Fibroblast of skin of right biceps (primary cell): ENCODE measurements at places on chromosomes 5 and 9.
A peak's percentile ranks its signal among the peaks of the same experiment; 100 is the strongest.

GRCh38 chr9:133114886-133115603, 6.0 kb downstream of the RALGDS start:
- DNase-seq: no peak

DNA sequence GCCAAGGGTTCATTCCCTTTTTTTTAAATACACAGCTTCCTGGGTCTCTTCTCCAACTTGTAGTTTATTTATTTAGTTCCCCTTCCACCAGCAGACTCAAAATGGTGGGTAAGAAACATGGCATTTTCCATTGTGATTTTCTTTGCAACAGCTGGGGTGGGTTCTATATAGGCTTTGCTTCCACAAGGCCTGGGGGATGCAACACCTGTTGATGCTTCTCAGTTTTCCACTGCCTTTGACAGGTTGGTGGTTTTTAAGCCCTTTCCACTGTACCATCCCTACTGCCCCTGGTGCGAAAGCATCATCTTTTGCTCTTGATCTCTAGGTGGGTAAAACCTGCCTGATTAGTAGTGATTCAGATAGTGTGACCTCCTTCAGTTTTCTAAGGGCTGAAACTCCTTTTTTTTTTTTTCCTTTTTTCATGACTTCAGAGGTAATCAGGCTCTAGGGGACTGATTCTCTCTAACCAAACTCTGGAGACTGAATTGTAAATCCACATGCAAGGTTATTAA, 8.5 kb downstream of the KDM3B start:
- DNase-seq: no peak

DNA sequence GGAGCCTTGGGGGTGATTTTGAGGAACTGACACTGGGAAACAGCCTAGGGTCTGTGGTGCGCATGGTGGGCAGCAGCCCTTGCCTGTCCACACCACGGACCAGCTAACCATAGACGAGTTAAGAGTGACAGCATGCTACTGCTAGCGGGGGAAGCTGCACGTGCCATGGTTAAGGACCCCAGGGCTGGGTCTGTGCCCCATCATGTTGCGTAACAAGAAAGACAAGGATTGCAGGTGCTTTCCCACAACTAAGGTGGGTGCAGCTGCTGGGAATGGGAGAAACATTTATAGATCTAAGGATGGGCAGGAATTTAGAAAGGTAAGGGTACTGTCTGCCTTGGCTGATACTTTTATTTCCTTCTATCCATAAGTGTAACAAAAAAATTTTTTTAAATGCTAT, 17.9 kb upstream of the KCNMB1 start:
- no peak for DNase-seq

DNA sequence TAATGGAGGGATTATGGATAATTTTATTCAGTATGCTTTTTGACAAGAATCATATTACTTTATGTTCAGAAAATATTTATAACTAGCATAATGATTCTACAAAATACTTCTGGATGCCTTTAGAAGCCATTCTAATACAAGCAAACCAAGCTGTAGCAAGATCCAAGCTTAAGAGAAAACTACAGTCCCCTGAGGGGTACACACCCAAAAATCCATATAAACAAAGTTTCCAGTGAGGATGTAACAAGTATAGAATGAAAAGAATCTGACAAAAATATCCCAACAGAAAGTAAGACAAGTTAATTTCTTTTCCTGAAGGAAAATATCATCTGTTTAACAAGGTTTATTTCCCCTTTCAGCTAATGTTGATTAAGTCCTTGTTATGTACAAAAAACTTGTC, 53.9 kb downstream of the MLLT3 start:
- no peak for DNase-seq

DNA sequence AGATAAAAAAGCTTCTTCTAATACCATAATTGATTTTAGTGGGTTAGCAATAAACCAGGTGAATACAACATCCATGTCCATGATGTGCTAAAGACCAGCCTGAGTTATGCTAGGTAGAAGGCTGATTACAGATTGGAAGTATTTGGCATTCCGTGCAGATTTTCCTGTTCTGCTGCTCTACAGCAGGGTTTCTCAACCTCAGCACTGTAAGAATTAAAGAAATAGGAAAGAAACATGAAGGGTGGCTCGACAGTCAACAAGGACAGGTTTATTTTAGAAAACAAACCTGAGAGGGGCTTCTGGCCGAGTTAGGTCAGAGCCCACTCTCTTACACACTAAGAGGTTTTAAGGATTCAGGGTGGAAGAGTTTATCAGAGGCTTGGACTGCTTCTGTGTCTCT, 42.3 kb downstream of the ZFAND5 start:
- no peak for DNase-seq

- DNase-seq: no peak
Measured at GRCh38 chr9:110801426-110801825, 132.8 kb downstream of the MUSK start.

DNA sequence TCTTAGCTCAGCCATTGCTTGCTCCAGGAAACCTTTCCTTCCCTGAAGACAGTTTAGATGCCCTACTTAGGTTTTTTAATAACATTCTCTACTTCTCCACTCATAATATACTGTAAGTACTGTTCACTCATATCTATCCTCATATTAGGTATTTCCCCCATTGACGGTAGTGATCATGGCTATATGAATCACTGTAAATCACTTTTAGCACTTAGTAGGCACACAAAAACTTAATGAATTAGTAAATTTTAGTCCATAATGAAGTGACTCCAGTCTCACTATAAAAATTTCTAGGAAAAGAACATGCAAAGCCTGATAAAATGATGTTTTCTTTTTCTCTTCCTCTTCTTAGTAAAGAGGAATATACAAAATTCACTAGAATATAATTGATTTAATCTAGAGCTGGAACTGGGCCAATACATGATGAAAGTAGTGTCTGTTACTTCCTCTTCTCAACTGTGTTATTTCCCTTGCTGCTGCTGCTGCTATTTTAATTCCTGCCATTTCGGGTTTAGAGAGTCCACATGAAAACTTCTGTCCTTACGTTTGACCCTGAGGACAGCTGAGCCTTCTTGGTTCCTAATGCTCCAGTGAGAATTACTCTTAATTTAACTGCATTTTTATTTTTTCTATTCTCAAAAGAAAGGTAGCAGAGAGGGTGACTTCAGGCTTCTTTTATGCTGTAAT, 73.5 kb downstream of the LNPEP start:
- DNase-seq: no peak

DNA sequence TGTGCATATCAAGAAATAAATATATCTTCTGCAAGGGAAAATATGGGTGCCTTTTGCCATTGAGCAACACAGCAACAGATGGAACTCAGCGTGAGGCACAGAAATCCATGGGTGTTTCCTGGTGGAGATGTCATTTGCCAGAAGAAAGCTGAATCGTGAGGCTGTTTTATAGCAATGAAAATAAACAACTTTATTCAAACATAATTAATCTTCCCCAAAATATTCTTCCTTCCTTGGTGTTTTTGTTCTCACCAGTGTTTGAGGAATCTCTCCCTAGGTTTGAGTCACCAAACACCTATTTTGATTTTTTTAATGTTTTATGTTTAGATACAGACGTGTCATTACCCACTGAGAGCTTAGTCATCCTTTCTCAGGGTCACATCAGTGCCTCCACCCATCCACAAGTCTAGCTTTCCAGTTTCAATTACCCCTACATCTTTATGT, 65.8 kb upstream of the PAPPA start:
- DNase-seq: peak; percentile 85

- no peak for DNase-seq
Measured at GRCh38 chr9:94677929-94678328, 38.6 kb upstream of the FBP1 start.

DNA sequence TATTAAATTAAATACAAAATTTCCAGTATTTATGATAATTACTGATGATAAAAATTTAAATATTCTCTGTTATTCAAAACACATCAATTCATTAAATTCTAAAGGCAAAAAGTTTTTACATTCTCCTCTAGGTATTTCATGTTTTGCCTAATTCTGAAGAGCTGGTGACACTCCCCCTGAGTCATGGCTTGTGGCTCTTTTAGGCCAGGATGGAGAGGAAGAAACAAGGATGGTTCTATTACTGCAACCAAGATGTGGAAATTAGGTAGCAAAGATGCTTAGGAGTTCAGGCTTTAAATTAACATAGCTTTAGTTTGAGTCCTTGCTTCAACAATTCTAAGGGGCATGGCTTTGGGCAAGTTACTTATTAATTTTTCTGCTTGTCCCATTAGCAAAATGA, 1295.8 kb downstream of the EFNA5 start:
- peak; percentile 24 for DNase-seq

DNA sequence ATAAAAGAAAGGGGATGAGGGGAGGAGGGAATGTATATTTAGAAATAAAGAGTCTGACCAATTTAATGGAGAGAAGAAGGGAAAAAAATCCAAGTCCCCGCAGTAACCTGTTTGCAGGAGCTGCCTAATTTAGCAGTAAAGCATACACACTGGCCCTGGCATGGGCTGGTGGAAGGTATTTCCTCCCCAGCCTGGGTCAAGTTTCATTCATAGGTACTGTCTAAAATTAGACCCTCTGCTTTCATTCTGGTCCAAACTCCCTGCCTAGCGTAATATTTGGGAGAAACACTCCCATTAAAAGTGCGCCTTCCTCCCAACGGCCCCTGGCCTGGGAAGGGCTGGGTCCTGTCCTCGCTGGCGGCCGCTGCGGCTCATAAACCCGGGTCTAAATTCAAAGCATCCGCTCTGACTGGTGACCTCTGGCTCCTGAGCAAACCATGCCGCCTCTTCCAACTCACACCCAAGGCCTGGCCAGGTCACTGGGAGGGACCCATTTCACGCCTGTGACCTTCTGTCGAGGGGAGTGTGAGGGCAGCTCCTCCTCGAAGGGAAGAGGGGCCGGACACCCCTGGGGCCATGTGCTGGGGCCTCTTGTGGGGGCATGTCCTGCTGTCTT, 123.2 kb downstream of the FGF18 start:
- DNase-seq: no peak

DNA sequence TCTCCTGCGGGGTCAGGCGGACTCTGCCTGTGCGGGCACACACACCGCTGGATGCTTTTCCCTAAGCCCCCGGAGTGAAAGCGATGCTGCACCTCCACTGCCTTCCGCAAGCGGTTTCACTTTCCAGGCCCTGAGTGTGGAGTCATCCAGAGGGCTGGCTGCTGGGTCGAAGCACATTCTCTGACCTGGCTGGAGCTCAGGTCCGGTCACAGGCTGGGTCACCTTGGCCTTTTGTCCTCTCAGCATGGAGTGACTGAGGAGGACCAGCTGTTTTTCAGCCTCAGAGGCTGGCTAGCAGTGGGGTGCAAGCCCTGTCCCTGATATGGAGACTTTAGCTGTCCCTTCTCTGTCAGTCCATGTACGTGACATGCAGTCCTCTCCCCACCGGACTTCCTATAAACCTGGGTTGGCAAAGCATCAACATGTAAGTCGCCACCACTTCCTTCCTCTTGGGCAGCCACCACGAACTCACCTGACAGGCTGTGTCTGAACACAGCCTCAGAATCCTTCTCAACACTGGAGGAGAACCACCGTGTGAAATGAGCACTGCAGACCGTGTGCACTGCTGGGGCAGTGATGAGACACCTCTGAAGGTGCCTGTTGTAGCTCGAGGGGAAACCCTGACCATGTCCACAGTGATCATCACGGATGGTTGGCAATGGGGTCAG, 51.3 kb downstream of the GADD45G start:
- DNase-seq: no peak

GRCh38 chr9:114004221-114004716, 73.8 kb downstream of the AMBP start:
- no peak for DNase-seq

GRCh38 chr9:94853887-94854286, 127.4 kb downstream of the AOPEP start:
- no peak for DNase-seq

- no peak for DNase-seq
Measured at GRCh38 chr9:131731644-131732043, 8.2 kb downstream of the RAPGEF1 start.

DNA sequence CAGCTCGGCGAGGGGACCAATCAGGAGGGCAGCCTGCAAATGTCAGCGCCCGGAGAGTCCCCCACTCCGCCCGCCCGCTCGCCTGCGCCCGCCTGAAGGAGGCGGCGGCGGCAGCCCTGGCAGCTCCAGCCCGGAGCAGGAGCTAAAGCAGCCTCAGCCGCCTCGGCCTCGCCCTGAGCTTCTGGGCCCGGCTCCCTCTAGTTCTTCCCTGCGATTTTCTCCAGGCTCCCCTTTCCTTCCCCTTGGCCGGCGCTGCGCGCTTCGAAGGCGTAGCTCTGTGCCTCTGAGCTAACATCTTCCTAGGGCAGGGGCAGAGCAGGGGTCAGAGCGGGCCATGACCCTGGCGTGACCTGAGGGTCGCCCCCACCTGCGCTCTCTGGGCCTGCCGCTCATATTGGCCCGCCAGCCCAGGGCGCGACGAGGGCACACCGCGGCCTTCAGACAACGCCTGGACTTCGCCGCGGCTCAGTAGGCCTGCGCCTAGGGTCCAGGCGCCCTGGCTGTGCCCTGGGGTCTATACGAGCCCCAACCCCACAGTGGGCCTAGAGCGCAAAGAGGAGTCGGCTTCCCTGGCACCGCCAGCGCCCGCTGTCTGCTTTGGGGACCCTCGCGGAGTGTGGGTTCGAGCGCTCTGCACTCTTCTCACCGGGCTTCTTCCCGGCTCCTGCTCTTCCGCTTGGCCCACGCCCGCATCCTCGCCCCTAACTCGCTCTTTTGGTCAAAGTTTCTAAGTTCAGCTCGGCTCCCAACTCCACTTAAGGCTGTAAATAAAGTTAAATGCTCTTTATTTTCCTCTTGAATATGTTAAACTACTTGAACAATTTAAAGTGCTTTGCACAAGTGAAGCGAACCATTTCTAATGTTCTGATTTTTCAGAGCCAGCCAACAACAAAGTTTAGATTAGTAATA, 504 bp upstream of the OTP start:
- DNase-seq: no peak

DNA sequence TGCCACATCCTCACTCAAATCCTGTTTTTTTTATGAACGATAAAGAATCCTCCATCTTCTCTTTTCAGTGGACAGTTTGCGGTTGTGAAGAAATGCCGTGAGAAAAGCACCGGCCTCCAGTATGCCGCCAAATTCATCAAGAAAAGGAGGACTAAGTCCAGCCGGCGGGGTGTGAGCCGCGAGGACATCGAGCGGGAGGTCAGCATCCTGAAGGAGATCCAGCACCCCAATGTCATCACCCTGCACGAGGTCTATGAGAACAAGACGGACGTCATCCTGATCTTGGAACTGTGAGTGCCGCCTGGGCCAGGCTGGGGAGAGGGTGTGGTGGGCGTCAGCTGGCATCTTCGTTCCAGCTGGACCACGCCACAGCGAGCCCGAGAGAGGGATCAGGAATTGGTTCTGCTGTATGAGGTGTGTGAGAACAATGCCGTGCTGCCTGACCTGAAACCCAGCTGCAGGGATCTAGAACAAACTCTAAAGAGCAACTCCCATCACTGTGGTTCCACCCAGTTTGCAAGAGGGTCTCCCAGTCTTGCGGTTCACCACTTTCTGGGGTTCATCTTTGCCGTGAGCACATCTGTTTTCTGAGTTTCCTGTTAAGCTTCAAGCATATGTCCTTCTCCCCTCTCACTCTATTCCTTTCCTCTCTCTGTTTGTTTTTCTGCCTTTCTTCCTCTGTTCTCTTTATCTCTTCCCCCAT, 107.4 kb downstream of the DAPK1 start:
- DNase-seq: no peak
